ENCODE measurements at places on chromosomes 2 and 18.

DNA sequence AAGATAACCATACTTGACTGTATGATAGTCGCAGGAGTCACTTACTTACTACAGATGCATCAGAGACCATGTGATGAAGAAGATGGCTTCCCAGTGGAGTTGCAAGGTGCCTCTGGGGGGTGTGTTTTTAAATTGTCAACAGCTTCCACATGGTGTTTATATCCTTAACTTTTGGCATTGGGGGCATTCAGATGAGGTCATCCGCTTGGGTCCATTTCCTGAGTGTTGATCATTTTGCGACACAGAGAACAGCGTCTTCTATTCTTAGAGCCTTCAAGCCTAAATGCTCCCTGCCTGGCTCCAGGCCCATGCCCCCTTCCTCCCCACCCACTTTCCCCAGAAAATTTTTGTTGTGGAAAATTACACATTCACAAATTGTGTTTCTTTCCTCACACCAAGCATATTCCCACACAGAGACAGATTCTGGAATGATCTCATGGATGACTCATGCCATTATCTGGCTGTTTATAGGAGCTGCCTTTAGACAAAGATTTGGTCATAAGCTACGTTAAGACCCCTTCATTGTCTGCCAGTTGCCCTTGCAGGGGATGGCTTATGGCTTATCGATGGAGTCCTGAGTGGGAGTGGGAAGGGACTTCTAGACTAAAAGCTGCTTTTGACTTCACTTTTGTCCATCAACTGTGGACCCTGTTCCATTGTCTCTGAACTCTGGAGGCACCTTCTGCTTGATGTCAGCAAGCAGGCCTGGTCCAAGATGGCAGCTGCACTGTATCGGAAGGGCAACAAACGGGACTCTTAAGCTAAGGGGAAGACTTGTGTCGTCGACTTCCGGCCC is 91.8 kb downstream of the CABLES1 start:
- peak; percentile 90 for DNase-seq

- DNase-seq, result no peak
Measured at GRCh38 chr2:256094-256493, 7.7 kb downstream of the SH3YL1 start.

GRCh38 chr2:112907001-112907949 is 3.7 kb upstream of the IL37 start:
- DNase-seq, result no peak

- DNase-seq, result no peak
Measured at GRCh38 chr2:148971547-148971946, 67.0 kb upstream of the LYPD6B start.

GRCh38 chr18:47264308-47264700 is 12.8 kb upstream of the SKOR2 start:
- DNase-seq, result no peak

DNA sequence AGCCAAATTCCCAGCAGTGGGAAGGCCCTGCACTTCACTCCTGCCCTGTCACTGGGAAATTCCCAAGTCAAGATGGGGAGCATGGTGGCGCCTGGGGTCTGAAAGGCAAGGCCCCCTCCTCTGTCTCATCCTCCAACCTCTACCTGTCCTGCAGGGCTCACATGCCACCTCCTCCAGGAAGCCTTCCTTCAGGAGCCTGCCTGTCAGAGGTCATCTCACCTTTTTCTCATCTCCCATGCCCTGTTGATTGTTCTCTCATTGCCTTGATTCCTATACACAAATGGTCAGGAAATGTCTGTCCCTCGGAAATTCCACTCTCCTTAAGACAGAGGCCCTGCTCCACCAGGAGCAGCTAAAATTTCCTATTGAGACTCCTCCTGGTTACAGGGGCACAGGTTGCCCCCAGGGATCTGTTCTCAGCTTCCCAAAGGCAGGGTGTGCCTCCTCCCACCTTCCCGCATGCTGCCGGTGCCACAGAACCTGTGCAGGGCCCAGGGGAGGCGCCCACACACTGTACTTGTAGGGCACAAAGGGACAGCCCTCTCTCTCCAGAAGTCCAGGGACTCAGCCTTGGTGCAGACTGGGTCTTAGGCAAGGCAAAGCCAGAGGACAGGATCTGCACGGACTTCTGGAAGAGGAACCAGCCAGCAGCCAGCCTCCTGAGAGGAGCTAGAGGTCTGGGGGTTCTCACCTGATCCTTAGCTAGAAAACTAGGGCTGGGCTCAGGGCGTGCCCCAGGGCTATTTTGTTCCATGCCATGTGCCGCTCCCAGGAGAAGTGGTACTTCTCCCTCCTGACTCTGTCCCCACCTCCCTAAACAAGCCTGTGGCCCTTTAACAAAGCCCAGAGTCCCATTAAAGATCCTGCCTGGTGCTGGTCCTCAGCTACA is 12.9 kb downstream of the HES6 start:
- DNase-seq, result no peak

GRCh38 chr18:21834299-21834660 is 93.7 kb downstream of the MIB1 start:
- DNase-seq, result no peak

GRCh38 chr18:26307161-26307773 is 81.0 kb downstream of the TAF4B start:
- no peak for DNase-seq

- no peak for DNase-seq
Measured at GRCh38 chr2:49189512-49190225, 35.4 kb upstream of the FSHR start.

DNA sequence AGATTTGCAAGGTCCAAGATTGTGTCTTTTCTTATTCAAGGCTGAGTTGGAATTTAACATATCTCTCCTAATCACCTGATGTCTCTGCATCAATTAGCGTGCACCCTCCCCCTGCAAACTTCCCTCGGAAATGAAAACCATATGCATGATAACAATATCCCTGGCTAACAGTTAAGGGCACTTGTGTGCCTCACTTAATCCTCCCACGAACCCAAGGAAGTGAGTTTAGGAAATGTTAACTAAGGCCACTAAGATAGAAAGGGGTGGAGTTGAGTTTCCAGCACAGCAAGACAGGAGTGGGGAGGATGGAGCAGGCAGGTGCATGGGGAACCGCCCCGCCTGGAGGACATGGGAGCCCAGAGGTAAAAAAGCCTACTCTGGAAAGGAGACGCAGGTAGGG is 52.4 kb upstream of the PTMA start:
- no peak for DNase-seq

- DNase-seq, result no peak
Measured at GRCh38 chr2:3462493-3463104, 56.7 kb downstream of the ADI1 start.

- no peak for DNase-seq
Measured at GRCh38 chr2:96251721-96252292, 14.0 kb downstream of the TMEM127 start.

DNA sequence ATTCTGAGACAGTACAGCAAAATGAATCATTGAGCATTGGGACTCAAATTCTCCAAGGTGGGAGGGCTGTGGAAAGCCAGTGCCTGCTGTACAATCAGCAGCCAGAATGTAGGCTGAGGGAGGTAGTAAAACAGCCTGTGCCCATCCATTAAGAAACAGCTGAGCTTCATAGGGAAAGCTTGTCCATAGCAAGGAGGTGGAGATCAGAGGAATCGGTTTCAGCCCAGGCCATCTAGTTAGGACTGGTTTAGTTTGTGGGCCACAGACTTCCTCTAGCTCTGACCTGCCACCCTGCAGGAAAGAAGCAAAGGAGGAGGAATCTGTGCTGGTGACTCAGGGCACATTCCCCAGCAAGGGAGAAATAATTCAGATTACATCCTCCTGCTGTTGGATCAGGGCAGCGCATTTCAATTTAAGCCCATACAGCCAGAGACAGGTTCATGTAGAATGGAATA is 333.4 kb downstream of the SETBP1 start:
- DNase-seq, result no peak

DNA sequence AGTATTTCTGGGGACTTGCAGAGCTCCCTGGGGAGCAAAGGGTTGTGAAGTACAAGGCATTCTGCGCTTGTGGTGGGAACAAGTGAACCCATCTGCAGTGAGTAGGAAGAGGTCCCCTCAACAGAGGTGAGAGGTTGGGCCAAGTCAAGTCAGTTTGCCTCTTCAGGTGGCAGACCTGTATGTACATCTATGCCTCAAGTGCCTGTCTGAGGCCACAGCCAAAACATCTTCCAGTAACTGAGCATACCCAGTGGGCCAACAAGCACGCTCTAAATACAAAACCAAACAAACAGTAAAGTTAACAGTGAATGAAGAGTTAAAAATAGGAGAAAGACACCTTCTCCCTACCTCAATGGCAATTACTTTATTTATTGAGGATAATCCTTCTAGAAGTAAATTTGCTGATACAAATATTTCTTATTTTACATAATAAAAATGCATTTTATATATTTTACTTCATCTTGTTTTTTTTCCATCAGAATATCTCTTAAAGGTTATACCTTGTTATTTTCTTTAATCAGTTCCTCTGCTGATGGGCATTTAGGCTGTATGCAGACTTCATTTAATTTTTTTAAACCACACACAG is 2.5 kb downstream of the GYPC start:
- peak; percentile 17 for DNase-seq

- no peak for DNase-seq
Measured at GRCh38 chr2:11715987-11716652, 30.3 kb upstream of the LPIN1 start.

DNA sequence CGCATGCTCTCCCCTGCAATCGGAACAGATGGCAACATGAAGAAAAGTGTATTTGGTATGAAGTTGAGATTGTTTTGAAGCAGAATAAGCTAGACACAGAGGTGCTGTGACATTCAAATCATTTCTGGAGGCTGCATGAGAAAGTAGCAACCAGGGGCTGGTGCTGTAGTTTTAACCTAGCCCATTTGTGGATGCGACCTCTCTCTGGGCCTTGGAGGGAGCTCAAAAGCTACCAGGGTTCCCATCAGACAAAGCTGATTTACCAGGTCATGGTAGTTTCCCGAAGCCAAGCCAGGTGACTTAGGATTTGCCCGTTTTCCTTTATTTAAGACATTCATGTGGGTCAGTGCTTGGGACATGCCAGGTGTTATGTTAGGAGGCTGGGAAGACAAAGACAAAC is 77.5 kb downstream of the CIB4 start:
- peak; percentile 74 for DNase-seq

GRCh38 chr2:49037197-49037596 is 117.1 kb downstream of the FSHR start:
- no peak for DNase-seq

GRCh38 chr2:105969552-105969951 is 224.5 kb downstream of the UXS1 start:
- no peak for DNase-seq

DNA sequence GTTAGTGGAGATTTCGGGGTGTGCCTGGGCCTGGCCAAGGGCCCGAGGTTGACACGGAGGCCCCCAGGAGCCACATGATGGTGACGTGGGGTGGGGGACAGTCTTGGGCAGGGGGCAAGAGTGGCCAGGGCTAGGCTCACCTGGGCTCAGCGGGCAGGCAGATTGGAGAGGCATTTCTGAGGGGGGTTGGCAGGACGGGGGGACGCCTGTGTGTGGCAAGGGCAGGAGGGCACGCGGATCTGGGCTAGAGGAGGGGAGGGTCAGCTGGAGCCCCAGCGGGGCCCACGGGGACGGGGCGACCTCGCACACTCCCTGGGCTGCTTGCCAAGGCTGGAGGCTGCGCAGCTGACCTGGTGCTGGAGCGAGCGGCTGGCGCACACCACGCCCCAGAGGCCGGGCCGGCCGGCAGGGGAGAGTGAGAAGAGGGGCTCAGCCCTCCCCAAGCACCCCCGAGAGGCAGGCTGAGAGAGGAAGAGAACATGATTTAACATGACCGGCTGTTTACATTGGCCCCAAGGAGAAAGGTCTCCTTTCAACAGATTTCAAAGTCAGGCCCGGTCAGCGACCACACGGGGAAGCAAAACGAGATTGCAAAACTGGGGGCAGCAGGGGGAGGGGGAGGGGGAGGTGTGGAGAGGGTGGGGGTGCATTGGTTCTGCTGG is 38.0 kb upstream of the SNED1 start:
- DNase-seq, result peak; percentile 18

GRCh38 chr2:233265899-233266431 is 14.5 kb downstream of the ATG16L1 start:
- no peak for DNase-seq

- no peak for DNase-seq
Measured at GRCh38 chr2:210551001-210551400, 5.4 kb upstream of the CPS1 start.

DNA sequence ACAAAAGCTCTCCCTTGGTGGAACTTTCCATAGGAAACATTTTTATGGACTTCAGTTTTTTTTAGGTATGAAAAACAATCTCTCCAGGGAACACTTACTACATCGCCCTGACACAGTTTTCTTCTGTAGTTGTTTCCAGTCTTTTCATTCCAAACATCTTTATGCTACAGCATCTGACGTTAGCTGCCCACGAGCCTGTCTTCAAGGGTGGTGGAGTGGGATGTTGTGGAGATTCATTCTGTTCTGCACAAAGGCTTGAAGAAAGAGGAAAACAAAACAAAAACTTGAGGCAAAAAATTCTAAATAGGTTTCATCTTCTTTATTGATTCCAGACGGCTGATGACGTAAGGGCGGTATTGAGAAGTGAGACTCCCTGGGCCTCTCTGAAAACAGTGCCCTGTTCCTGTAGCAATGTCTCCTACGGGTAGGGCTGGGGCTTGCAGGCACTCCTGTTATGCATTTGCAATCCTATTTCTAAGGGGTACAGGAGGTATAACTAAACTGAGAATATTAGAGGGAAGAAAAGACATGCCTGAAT is 375.0 kb downstream of the RNF144A start:
- DNase-seq, result no peak

DNA sequence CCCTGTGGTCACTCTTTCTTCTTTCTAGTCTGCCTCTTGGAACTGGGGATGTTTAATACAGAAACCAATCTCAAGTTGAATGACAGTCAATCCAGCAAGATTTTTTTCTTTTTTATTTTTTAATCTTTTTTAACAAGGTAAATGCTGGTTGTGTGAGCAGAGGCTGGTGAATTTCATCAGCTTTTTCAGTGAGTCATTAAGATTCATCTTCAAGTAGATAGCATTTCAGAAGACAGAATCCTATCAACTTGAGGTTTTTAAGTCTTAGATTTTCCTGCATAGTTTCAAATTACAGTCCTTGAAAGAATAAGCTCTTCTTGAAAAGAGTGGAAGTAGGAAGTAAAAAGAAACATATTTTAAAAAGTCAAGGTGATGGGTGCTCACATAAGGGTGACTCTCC is 12.4 kb downstream of the SLC8A1 start:
- no peak for DNase-seq

GRCh38 chr2:180360283-180360618 is 353.2 kb upstream of the CWC22 start:
- DNase-seq, result no peak

GRCh38 chr2:180240774-180241173 is 233.7 kb upstream of the CWC22 start:
- no peak for DNase-seq

DNA sequence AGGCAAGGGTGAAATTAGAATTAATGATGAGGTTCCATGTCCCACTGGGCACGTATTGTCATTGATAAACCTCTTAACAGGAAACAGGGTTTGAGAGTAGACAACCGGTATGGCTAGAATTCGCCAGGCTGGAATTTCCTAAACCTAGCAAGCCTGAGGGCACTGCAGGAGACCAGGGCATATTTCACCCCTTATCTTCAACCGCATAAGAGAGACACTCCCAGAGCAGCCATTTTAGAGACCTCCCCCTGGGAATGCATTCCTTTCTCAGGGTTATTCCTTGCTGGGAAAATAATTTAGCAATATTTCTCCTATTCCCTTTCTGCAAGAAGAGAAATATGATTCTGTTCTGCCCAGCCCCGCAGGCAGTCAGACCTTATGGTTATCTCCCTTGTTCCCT is 334.6 kb upstream of the LYPD1 start:
- DNase-seq, result no peak
